ENCODE measurements at places on chromosomes 5 and 9. TPM values are rescaled to one million over a fixed set of nuclear protein-coding genes. Genes with fewer than 3 reads are reported as not detected.

Gene ADCY2
- total RNA-seq, result 18.4 TPM

GRCh38 chr5:95178046-95178651, 106.7 kb downstream of the MCTP1 start:
- DNase-seq, result no peak

DNA sequence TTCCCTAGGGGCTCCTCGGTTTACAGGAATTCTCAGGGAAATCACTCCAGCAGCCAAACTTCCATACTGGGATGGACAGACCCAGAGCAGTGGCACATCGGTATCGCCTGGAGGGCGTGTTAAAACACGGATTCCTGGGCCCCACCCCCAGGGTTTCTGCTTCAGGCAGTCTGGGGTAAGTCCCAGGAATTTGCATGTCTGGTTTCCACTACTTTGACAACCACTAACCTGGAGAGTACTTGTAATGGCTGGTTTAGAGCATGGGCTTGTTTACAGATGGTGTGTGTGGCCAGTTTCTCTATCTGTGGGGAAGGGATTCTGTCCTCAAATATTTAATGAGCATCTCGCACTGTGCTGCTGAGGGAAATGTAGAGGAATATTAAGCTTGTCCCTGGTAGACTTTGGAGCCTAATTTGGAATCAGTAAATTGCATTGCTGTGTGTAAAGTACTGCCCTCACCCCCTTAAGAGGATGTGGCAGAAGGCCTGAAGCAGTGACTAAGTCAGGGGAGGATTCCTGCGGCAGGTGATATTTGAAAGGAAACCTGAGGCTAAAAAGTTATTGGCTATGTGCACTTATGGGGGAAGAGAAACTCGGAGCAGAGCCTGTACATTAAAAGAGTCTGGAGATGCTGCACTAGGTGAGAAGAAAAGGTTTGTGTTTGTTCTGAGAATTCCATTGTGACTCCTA, 18.6 kb upstream of the TJP2 start:
- no peak for DNase-seq

- DNase-seq, result no peak
Observed at GRCh38 chr9:94632737-94633136, 6.6 kb downstream of the FBP1 start.

GRCh38 chr5:10556289-10556807, 7.5 kb upstream of the ANKRD33B start:
- DNase-seq, result no peak
